ENCODE measurements at places on chromosomes 2 and 18.

- no peak for DNase-seq
These were observed 9.9 kb downstream of the EPHA4 start for GRCh38 chr2:221562226-221562625.

DNA sequence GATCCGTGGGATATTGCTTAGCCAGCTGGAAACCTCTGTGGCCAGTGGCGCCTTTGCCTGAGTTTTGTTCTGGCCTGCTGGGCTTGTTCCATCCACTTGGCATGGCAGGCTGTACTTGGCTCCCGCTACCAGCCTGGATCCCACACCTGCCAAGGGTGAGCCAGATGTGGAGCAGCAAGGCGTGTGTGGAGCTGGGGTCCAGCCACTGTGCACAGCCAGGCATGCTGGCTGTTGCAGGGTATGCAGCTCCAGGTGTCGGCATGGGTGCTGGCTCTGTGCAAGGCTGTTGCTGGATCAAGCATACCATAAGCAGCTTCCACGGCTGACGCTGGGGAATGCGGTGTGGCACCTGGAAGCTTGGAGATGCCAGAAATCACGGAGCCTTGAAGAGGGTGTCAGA is 34.5 kb downstream of the PTPN4 start:
- no peak for DNase-seq

DNA sequence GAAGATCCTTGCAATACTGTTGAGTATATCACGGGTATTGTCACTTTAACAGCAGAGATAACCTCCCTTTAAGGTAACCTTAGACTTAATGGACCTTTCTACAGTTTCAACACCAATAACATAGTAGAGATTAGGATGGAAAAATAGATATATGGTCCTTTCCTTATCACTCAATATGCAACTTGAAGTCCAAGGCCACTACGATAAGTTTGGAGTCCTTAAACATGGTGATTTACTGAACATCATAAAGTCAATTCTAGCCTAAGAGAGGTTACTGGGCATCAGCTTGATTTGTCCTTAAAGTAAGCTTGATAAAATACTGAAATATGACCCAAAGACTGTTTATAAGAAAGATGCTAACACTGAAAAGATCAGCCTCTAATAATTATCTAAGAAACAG is 203.2 kb downstream of the STK39 start:
- no peak for DNase-seq

- DNase-seq = no peak
These were observed 143.1 kb downstream of the GRB14 start for GRCh38 chr2:164478205-164478604.

DNA sequence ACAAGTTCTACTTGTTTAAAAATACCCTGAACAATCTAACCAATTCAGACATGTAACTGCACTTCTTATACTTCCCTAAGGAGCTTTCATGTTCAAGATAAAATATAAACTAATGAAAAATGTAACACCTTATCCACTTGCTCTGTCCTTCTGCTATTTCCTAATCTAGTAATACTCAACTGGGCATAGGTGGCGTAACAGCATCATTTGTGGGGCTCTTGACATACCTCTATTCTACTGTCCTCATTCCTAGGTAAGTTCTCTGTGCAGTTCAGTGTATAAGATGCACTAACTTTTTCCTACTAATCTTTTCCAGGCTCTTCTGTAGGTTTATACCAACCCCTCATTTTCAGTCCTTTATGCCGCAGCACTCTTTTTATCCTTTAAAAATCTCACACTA is 36.7 kb downstream of the PRKD3 start:
- DNase-seq = no peak

Measured in astrocyte of the cerebellum (primary cell).